Neural crest cell (in vitro differentiated cells): ENCODE measurements at places on chromosomes 12 and 14.
A peak's percentile ranks its signal among the peaks of the same experiment; 100 is the strongest.

DNA sequence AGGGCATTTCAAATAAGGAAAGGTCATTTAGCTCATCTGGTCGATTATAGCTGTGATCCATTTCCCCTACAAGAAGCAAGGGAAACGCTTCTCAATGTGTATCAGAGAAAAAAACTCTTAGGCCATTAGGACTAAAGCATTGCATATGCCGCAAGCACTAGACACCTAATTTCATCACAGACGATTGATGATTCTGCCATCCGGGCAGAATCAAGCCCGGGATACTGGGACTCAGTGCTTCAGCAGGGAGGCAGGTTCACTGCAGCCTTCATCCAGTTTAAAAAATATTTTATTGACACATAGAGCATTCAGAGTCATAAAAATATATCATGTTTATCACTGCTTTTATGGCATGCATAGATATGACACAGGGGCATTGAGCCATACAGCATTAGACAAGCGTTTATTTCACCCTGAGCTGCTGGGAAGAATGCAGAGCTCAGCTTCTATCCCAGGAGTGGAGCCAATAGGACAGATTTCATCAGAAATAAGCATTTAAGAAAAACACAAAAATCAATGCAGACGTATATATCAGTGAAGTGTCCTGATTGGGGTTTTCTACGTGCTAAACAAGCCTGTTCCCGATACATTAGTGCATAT is 806.9 kb downstream of the GALC start:
- DNase-seq = no peak

- peak; percentile 26 for DNase-seq
Measured at GRCh38 chr14:24058260-24058950, 6.6 kb downstream of the CARMIL3 start.

GRCh38 chr12:110581931-110582275 is 1.2 kb downstream of the PPTC7 start:
- no peak for DNase-seq

DNA sequence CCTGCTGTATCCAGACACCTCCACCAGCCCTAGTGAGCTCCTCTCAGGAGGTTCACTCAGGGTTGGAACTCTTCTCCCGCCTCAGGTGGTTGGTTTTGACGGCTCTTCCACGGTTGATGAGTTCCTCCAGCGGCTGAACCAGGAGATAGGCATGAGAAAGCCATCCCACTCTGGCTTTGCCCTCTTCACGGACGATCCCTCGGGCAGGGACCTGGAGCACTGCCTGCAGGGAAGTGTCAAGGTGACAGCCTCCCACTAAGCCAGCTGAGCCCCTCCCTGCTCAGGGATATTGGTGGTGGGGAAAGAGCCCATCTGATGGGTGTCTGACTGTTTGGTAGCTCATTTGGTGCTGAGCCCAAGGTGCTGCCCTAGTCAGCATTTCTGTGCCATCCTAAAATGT is 20.4 kb downstream of the PIGH start:
- DNase-seq = no peak

DNA sequence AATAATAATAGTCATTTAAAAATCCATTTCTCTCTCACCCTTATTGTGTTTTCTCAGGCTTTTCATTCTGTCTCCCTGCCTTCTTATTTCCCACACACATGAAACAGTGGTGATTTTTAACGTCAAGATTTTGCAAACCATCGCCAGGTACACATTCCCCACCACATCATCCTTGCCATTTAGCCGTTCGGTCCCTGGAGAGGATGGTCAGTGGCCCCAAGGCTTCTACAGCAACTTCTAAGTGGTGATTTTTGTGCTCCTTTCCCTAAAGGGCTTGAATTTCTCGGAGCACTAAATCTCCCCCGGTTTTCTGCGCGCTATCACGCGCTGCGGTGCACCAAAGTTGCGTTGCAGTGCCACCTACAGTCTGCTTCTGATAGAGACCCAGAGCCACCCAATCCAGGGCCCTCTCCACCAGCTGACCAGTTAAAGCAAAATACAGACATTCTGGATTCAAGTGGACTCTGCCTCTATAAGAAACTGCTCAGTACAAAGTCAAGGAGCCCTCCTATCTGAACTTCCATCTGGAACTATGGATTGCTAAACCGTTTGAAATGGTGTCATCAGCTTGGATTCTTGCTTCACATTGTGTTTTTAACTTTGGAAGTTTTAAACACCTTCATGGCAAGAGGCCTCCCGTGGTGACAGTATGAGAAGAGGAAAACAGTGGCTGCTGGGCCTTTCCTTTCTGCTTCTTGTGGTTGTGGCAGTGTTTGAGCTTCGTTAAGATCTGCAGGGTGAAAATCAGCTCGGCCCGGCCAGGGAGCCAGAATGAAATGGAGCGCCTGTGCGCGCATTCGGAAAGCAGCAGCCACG is 234.0 kb downstream of the SPTSSA start:
- DNase-seq = peak; percentile 74

- no peak for DNase-seq
Measured at GRCh38 chr12:110349514-110350151, 53.9 kb downstream of the ANAPC7 start.

GRCh38 chr14:55103005-55103640 is 25.9 kb upstream of the LGALS3 start:
- no peak for DNase-seq
